HT-29 (cell line): ENCODE measurements at places on chromosomes 12 and 14.

GRCh38 chr12:120843472-120843871, 60.7 kb downstream of the SPPL3 start:
- no peak for DNase-seq

GRCh38 chr12:2533036-2533435, 261.7 kb upstream of the FKBP4 start:
- no peak for DNase-seq

DNA sequence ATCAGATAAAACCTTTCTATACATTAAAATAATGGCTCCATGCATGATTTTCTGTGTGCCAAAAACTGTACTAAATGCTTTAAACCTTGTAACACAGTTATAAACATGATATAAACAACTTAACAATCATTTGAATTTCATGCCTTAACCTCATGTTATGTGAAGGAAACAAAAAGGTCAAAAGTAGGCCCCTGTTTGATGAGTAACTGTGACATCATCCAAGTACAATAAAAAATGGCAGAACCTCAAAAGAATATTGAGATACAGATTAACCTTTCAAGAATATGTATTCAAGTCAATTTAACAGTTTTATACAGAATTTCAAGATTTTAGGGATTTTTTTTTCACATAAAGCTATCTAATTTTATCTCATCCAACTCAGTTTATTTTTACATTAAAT, 310.7 kb upstream of the DCN start:
- no peak for DNase-seq

DNA sequence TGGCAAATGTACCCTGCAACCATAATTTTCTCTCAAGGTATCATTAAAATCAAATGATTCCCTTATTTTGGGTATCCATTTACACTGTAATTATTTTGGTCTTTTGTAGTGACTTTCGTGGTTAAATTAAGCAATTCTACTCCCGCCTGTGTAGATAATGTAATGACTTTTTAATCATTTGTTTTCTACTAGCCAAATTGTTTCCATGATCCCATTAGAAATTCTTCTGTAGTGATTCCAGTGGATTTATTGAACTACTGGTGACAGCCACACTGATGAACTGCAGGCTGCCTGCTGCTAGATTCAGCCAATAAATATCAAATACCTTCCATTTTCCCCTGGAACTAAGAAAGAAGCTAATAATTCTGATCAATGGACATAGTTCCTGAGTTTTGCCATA, 96.0 kb downstream of the WIF1 start:
- no peak for DNase-seq

- DNase-seq: no peak
Measured at GRCh38 chr12:101407049-101407435, 530 bp downstream of the ARL1 start.

GRCh38 chr14:47207617-47208016, 467.8 kb downstream of the MDGA2 start:
- no peak for DNase-seq

- no peak for DNase-seq
Measured at GRCh38 chr12:101941306-101942249, 64.2 kb downstream of the DRAM1 start.

- no peak for DNase-seq
Measured at GRCh38 chr14:89428546-89429198, 11.6 kb upstream of the FOXN3 start.

DNA sequence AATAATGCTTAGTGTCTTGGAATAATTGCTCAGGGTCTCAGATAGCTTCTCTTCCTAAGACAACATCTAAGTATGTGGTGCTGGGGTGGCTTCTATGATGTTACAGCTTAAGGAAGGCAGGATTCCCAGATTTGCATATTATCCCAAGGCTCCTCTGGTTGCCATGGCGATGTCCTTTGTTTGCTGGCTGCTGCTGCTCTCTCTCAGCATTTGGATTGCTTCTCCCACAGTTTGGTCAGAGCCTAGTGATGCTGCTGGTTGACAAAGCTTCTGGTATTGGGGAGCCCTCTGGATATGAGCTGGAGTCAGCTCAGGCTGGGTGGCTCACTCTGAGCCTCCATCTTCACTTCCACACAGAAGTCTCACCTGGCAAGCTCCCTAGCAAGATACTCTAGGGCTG, 56.4 kb upstream of the FBXO33 start:
- DNase-seq: no peak

DNA sequence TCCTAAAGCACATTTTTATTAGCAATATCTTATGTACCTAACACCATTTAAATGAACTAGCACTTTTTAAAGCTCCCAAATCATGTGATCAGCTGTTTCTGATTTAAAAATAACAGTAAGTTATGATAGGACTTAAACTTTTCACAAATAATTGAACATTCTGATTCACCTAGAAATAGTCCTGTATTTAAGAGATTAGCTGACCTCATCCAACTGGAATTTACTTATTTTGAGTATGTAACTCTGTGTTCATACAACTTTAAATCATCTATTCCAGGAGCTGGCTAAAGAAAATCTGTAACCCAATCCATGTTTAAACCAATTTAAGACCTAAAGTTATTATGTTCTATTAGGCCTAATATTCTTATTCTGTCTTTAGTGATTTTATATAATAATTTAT, 184.3 kb downstream of the CCDC91 start:
- DNase-seq: no peak

DNA sequence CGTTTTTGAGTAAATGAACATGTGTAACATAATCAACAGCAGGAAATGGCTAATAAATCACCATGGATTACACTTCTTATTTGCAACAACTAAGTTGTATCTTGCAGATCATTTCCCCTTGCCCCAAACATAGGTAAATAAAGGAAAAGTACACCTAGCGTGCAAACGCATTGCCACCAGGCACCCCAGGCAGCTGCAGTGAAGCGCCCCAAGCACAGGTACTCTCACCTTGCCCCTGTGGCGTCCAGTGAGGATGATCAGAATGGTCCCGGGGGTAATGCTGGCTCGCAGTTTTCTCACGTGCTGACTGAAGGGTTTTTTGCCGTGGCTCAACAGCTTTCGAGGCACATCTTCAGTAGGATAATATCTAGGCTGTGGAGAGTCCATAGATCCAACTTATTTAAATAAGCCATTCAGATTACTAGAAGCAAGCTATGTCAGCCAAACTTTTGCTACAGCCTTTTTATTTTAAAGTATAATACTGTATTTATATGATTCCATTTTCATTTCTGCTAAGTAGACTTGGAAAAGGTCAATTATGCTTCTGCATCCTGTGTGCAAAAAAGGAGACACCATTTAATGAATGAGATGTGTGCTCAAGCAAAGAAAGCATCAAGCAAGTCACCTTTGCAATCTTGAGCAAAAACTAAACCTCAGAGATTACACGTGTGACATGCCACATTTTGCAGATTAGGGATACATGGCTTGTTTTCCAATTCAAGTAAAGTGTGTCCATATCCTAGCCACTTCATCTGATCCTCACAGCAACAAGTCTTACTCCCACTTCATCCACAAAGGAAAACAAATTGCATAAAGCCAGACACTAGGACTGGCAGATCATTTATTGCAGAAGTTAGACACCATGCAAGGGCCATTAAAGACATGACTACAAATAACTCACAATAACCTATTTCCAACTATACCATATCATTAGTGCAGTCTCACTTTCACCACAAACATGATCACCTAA, 2.6 kb downstream of the RPL6 start:
- DNase-seq: no peak

DNA sequence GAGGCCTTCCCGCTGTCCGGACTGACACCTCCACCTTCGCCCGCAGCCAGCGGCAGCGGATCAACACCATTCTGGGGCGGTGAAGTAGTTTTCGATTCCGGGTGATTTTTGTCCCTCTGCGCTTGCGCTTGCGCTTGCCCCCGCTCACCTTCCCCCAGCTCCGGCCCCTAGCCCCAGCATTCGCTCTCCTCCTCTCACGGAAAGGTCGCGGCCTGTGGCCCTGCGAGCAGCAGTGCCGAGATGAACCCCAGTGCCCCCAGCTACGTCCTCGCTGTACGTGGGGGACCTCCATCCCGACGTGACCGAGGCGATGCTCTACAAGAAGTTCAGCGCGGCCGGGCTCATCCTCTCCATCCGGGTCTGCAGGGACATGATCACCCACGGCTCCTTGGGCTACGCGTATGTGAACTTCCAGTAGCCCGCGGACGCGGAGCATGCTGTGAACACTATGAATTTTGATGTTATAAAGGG, 22.7 kb upstream of the SRGAP1 start:
- no peak for DNase-seq

- no peak for DNase-seq
Measured at GRCh38 chr14:99281396-99281795, 9.4 kb upstream of the BCL11B start.
